ENCODE measurements at places on chromosomes 11 and 22.

GRCh38 chr11:57597916-57598830 lies 688 bp downstream of the SERPING1 start:
- peak; percentile 89 for DNase-seq

GRCh38 chr11:7672960-7673723 lies at the start of gene CYB5R2:
Gene CYB5R2, minus strand, starts transcription at chr11:7673500. Its CDS starts 675 bp downstream, at chr11:7672825.
- peak; percentile 83 for DNase-seq

GRCh38 chr11:115803073-115803740 lies 299.0 kb upstream of the CADM1 start:
- no peak for DNase-seq

GRCh38 chr11:97033178-97033577 lies 643.4 kb downstream of the JRKL start:
- DNase-seq, result no peak

DNA sequence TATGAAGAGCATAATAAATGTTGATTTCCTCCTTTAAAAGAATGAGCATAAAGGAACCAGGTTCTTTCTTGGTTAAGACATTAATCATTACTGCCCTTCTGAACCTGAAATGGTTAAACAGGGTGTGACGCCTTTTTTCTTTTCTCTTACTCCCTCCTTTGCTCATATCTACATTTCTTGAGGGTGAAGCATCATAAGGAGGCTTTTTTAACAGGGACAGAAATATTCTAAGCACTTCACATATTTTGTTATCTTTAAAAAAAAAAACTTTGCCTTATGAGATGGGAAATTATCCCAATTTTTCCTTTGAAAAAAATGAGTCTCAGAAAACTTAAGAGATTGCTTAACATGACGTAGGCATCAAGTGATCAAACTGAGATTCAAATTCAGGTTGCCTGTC lies 1036.3 kb upstream of the TENM4 start:
- DNase-seq, result no peak

GRCh38 chr22:44449061-44449682 lies 48.9 kb downstream of the RTL6 start:
- peak; percentile 63 for DNase-seq

DNA sequence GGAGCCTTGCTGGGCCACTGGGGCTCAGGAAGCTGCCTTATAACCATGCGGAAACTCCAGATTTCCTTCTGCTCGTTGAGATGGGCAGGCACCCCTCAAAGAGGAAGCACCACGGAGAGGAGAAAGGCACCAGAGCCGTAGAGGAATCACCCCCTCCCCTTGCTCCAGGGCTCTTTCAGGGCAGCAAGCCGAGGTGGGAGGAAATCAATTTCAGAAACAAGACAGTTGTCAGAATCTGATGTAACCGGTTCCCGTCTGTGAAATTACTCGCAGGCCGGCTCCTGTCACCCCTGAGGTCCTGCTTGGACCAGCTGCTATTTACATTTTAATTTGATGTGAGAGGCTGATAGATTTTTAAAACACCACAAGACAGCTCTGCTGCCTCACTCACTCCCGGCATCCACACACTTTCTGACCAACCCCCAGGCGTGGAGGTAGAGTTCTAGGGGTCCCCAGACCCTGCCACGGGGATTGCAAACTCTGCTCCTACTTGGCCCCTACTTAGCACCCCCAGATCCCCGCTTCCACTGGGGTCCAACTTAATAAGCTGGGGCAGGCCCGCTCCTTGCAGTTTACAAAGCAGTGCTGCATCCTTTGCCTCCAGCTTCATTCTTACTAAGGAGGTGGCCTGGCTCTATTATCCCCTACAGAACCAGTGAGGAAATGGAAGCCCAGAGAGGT lies 162.5 kb downstream of the CEP164 start:
- DNase-seq, result no peak

DNA sequence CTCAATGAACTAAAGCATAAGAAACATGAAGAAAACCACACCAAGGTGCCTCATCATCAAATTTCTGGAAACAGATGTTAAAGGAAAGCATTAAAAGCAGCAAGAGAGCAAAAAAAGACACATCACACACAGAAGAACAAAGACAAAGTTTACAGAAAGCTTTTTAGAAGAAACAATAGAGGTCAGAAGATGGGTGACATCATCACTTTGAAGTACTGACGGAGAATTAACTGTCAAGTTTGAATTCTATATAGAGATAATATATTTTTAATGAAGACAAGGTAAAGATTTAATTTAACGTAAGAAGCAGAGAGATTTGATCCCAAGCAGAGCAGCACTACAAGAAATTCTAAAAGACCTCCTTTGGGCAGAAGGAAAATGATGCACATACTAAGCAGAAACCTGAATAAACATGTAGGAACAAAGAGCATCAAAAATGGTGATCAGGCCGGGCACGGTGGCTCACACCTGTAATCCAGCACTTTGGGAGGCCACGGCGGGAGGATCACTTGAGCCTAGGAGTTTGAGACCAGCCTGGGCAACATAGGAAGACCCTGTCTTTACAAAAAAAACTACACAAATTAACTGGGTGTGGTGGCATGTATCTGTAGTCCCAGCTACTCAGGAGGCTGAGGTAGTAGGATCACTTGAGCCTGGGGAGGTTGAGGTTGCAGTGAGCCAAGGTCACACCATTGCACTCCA lies 63.3 kb upstream of the RTL6 start:
- DNase-seq, result no peak

GRCh38 chr11:62142043-62142375 lies 18.2 kb downstream of the INCENP start:
- no peak for DNase-seq

DNA sequence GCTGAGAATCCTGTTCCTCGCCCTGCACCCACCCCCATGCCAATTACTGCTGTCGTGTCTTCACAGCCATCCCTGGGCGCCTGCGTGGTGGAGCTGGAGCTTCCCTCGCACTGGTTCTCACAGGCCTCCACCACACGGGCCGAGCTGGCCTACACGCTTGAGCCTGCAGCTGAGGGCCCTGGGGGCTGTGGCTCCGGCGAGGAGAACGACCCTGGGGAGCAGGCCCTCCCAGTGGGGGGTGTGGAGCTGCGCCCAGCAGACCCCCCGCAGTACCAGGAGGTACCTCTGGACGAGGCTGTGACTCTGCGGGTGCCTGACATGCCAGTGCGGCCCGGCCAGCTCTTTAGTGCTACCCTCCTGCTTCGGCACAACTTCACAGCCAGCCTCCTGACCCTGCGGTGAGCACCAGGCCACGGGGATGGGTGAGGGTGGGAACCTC lies 4.3 kb downstream of the TMEM132A start:
- DNase-seq, result no peak

DNA sequence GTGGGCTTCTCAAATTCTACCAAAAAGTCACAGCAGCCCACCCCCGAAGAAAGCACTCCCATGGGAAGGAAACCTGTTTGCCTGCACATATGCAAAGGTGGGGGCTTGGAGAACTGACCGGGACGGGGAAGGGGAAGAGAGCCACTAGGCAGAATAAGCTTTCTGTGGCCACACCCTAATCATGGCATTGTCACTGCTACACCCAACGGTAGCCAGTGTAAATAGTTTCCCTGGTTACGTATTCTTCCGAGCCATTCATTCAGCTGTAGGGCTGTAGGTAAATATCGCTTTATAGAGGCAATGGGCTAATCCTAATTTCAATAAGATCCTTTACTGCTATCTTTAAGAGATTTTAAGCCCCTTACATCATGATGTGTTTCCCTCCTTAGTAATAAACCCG lies 61.7 kb downstream of the PRDM11 start:
- DNase-seq, result no peak

DNA sequence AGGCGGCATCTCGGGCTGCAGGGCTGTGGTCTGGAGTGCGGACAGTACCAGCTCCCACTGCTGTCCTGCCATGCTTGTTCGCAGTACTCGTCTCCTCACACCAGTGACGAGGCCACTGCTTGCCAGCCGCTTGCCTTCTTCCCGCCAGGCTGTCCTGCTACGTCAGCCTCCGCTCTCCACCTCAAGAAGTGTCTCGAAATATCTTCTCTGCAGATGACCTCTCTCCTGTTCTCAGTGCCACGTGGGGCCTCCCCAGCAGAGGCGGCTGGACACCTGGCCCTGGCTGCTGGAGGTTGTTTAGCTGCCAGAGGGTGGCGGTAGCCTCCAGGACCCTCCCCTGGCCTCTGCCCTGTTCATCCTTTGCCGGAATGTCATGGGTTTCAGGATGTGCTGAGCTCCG lies 3.1 kb upstream of the CCDC188 start:
- no peak for DNase-seq

GRCh38 chr11:93570759-93571413 lies 27.7 kb upstream of the SMCO4 start:
- DNase-seq, result peak; percentile 77

- DNase-seq, result no peak
Measured at GRCh38 chr11:22084056-22084455, 108.8 kb upstream of the ANO5 start.

GRCh38 chr11:124739479-124740276 lies at the start of gene NRGN:
Gene NRGN, plus strand, starts transcription at chr11:124739942. Its CDS starts 143 bp downstream, at chr11:124740085.
- DNase-seq, result peak; percentile 76

DNA sequence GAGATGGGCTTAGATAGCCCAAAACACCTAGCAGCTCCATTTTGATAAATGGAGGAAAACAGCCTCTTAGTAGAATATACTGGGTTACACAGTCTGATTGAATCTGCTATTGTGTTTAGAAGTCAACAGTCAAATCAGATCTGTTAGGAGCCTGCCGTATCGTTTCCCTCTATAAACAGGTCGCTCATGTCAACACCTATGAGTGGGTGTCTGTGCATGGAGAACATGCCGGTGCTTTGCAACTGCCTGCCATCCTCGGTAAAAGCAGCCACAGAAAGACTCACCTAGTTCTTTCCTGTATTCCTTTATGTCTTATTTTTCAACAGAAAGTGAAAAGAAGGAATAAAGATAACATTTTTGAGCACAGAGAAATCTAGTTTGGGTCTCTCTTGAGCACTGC lies 99.4 kb downstream of the ETS1 start:
- no peak for DNase-seq

DNA sequence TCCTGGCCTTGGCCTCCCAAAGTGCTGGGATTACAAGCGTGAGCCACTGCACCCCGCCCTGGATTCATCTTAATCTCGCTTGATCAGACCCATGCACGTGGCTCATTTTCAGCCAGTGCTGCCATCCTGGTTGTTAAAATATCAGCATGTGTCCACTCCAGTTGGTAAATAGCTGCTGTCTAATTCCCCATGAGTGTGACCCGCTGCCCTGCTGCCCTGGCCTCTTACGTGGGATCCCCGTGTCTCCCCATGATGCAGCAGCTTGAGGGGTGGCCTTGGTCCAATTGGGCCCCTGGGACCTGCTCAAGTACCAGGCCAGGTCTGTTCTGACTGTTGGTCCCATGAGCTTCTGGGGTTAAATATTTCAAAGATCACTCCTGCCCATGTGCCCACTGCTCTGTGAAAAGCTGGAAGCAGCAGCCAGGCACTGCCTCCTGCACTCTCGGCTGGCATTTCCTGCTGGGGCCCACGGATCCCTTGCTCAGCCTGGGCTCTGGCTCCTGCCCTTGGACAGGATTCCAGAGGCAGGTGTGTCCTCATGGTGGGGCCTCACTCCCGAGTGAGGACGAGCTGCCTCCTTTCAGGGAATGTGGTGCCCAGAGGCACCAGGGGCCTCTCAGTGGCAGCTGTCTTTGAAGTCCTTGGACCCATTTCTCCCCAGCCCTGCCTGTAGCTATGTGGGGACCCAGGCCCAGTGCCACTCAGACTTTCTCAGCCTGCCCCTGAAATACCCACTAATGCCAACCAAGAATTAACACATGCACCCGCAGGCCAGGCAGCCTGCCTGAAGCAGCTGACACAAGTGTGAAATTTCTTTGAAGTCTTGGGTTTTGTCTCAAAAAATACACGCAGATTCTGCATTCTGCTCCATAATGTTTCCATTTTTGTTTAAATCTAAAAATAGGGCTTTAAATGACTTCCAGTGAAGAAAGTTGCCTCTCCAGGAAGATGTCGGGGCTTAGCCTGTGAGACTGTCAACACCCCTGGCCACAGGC lies 38.1 kb upstream of the PRDM11 start:
- DNase-seq, result no peak

- no peak for DNase-seq
Measured at GRCh38 chr11:79675081-79675480, 234.3 kb upstream of the TENM4 start.

GRCh38 chr11:6670202-6670830 lies 12.8 kb downstream of the MRPL17 start:
- DNase-seq, result no peak

DNA sequence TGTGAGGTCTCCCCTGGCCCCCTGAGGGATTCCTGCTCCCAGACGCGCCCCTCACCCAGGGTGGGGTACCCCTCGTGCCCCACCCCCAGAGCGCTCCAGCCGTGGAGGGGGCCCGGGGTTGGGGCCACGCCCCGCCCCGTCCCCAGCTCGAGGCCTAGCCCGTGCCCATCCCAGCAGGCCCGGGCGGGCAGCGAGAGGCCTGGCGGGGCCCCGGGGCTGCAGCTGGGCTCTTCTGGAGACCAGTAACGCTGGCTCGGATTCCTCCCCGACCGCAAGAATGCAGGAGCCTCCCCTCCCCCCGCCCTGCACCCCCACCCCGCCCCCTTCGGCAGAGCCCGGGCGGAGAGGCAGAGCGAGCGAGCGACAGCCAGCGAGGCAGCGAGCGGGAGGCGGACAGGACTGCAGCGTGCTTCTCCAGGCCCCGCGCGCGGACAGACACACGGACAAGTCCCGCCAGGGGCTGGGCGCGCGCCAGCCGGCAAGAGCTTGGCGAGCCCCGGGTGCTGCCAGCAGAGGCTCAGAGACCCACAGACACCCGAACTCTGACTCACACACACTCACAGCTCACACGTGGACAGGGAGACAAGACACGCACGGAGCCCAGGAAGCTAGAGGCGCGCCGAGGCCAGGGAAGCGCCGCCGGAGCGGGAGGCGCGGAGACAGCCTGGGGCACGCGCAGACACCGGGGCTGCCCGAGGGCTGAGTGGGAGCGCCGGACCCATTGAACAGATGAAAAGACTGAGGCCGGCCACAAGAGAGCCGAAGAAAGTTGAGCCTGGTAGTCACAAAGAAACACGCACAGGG lies 15.2 kb downstream of the BCL9L start:
- DNase-seq, result peak; percentile 88

- no peak for DNase-seq
Measured at GRCh38 chr11:34235591-34236071, 122.2 kb downstream of the ABTB2 start.

DNA sequence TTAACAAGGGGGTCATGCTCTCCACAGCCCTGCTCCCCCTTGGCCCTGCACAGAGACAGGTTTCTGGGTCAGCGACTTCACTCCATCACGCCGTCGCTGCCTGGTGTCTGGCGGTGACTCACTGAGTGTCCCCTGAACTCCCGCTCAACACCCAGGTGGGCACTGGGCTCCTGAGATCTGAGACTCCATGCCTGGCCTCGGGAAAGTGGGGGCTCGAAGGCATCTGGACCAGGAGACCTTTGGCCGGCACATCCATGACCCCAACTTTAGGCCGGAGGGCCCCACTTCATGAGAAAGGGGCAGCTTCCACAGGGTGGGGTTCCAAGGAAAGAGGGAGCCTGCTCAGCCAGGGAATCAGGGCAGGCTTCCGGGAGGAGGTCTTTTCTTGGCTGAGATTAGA lies 79.3 kb upstream of the PRR5 start:
- DNase-seq, result no peak

GRCh38 chr11:75191330-75191717 lies 40.4 kb downstream of the SLCO2B1 start:
- no peak for DNase-seq

All from ascending aorta (tissue), 2 donors.